ENCODE measurements at places on chromosomes 16 and 17.

DNA sequence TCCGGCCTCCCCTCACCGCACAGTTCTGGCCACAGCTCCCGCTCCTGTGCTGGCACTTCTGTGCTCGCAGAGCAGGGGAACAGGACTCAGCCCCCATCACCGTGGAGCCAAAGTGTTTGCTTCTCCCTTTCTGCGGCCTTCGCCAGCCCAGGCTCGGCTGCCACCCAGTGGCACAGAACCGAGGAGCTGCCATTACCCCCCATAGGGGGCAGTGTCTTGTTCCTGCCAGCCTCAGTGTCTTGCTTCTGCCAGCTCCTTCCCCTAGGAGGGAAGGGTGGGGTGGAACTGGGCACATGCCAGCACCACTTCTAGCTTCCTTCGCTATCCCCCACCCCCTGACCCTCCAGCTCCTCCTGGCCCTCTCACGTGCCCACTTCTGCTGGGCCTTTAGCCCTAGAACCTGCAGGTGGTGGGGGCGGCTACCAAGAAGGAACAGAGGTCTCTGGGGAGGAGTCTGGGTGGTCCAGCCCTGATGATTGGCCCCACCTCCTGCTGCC, 645 bp upstream of the ELMO3 start:
- DNase-seq, result peak; percentile 82

DNA sequence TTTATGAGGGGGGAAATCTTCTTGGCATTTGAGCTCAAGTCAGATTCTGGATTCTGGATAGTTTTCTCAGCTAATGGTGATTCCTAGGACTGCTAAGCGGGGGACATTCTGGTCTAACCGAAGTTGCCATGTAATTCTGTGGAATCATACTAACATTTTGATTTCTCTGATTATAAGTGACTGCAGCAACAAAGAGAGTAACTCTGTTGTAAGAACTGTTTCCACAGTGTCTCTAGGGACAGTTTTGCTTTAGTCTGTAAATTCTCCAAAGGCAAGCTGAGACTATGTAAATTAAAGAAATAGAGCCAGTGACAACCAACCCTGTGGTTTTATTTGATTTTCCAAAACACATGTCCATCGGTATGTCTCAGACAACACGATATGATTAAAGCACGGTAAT, 286.2 kb downstream of the IRX3 start:
- DNase-seq, result no peak

GRCh38 chr16:48446534-48446920, 61.3 kb upstream of the SIAH1 start:
- DNase-seq, result no peak

GRCh38 chr16:8388684-8389083, 201.6 kb downstream of the TMEM114 start:
- no peak for DNase-seq

- no peak for DNase-seq
These were observed 211.2 kb downstream of the RPTOR start for GRCh38 chr17:80755650-80756405.

DNA sequence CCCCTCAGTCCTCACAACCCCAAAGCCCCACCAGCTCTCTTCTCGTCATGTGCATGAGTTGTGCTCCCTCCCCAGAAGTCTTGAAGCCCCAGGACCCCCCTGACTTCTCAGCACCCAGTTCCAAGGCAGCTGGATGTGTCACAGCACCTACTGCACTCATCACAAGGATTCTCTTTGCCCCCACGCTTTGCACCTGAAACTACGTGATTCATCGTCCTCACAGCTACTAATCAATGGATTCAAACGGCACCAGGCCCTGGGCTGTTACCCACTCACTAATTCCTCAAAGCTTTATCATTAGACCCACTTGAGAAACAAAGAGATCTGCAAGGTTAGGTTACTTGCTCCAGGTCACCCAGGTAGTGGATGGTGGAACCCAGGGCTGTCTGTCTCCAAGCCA, 45.1 kb upstream of the NDRG4 start:
- DNase-seq, result no peak

DNA sequence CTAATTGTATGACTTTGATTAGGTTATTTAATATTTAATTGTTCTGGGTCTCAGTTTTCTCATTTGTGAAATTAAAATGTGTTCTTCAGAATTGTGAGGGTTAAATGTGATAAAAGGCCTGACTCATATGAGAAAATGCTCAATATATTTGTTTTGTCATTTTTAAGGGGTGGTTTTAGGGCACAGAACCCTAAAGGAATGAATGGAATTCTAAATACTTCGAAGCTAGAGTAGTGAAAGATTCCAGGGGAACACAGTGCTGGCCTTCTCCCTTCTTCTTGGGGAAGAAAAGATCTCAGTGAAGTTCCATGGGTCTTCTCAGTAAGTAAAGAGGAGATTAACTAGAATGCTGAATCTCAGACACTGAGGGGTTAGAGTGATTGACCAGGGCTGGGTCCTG, 3.9 kb upstream of the SMPD3 start:
- no peak for DNase-seq

- DNase-seq, result no peak
These were observed 1.8 kb downstream of the PRR29 start for GRCh38 chr17:63999680-64000531.

- no peak for DNase-seq
These were observed 1.8 kb downstream of the SLC12A4 start for GRCh38 chr16:67966549-67967182.

- no peak for DNase-seq
These were observed 41.1 kb upstream of the TANGO6 start for GRCh38 chr16:68802190-68802589.

GRCh38 chr16:25713785-25714570, 22.2 kb downstream of the HS3ST4 start:
- no peak for DNase-seq

- no peak for DNase-seq
These were observed 28.5 kb downstream of the NUP93 start for GRCh38 chr16:56758432-56758831.

Measured in upper lobe of right lung (tissue), 1 donor.